ENCODE measurements at places on chromosomes 2 and 18.

DNA sequence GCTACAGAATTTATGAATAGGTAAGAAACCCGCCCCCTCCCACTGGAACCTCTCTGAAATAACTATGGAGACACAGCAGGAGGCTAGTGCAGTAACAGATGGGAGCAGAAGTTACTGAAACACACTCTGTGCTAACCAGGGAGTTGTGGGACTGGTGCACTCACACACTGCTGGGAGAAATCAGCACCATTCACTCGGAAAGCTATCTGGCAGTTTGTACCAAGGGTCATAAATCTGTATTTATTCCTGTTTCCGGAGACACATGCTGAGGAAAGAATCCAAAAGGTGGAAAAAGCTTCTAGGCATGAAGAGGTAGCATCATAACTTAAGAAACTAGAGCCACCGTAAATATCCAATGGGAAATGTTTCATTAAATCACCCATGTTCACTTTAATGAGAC, 39.9 kb downstream of the TGFA start:
- DNase-seq: no peak

DNA sequence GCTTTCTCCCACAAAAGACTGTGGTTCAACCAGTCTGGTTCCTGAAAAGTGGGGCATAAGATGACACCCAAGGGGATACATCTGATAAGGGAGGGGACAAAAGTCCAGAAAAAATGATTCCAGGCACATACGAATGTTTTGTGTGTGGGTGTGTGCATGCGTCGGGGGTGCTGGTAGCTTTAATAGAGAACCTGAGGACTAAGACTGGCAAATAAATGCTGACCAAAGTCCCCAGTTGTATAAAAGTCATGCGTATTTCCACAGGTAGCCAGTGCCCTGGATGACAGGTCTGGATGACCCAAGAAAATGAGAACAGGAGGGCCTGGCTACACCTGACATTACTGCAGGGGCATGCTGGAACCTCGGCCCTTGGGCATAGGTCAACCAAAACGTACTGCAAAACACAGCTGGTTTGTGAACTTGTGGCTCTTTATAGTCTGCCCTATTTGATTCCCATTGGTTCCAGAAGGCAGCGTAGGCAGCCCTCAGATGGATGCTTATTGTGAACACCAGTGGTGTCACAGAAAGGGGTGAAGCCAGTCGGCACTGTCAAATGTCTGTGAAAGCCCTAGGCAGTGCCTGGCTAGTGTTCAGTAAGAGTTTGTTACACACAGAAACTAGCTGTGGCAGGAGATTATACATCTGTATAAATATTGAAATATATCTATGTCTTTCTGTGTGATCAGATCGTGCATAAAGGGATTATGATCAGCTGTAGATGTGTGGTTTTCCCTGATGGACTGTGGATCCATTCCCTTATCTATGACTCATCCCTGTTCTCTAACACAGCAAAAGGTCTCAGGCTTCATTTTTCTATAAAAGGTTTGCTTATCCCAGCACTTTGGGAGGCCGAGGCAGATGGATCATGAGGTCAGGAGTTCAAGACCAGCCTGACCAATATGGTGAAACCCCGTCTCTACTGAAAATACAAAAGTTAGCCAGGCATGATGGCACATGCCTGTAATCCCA, 58.3 kb downstream of the INSIG2 start:
- DNase-seq: no peak

DNA sequence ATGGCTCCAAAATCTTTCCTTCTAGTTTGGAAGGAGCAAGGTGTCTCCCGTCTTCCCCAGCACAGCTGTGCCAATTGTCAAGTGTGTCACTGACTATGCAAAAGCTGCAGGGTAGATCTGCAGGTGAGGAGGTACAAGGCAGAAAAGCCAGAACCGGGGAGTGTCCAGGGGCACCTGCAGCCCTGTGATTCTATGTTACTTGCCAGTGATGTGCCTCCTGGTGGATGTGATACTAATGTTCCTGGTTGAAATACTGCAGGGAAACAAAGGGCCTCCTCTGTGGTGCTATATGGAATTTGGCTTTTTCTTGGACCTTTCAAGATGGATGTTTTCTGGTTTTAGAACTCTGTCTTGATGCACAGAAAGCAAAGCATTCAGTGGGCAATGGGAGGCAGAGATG, 80.3 kb downstream of the ST6GAL2 start:
- no peak for DNase-seq

DNA sequence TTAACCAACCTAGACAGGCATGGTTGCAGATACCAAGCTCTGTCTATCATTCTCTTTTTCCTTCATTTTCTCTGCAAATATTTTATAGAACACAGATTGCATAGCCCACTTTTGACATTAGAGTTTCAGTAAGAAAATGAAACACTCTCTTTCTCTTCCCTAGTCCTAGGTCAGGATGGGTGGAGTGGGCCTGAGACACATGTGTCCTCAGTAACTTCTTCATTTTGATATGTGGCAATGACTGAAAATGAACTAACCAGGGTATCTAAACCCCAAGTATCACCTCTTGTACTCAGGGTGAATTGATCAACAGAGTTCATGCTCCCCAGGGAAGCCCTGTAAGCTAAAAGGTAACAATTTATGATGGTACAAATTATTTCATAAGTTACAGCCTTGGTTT, 37.0 kb upstream of the KYNU start:
- DNase-seq: no peak

DNA sequence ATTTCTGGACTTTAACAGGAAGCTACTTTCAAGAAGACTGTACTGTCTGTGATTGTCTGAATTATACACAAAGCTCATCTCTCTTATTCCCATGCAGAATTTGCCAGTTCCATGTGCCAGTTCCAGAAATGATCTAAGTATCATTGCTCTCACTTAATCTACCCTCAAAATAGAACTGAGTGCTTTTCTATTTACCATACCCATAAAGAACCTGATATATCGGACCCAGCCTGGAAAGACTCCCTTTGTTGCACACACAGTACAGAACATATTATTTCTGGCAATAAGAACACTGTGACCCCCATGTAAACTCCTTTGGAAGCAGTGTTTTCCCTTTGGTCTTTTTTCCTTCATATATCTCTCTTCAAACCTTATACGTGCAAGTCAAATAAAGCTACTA, 102.3 kb upstream of the TTN start:
- DNase-seq: no peak

DNA sequence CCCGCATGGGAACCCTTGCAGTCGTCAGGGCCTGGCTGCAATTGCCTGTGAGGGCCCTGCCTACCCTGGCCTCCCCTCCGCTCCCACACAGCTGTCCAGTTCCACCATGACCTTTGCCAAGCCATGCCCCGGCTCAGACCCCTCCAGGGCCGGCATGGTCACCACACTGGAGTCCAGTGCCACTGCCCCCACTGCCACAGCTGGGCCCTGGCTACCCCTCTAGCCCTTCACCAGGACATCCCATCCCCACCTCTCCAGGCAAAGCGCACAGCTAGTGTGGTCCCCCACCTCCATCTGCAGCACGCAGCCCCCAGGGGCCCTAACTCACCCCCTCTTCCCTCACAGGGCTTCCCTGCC, 70.3 kb upstream of the SMAD7 start:
- no peak for DNase-seq

GRCh38 chr18:11437046-11437445, 172.3 kb upstream of the SLC35G4 start:
- no peak for DNase-seq

DNA sequence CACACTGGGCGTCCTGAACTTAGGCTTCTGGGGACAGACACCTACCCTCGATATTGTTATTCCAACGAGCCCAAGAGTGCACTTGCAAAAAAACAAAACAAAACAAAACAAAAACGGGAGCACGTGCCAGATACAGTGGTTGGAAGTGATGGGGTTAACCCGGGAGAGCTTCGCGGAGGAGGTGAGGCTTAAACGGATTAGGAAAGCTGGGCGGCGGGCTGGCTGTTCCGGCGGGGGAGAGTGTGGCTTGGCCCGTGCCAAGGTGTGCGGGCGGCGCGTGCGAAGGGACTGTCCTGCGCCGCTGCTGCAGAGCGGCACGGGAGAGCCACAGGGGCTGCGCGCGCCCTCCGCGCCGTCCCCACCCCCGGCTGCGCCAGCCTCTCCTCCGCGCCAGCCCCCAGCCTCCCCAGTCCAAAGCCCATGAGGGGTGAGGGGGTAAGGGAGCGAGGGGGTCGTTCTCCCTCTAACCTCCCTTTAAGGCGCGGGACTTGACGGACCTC, 1.5 kb upstream of the SLC30A3 start:
- DNase-seq: no peak

DNA sequence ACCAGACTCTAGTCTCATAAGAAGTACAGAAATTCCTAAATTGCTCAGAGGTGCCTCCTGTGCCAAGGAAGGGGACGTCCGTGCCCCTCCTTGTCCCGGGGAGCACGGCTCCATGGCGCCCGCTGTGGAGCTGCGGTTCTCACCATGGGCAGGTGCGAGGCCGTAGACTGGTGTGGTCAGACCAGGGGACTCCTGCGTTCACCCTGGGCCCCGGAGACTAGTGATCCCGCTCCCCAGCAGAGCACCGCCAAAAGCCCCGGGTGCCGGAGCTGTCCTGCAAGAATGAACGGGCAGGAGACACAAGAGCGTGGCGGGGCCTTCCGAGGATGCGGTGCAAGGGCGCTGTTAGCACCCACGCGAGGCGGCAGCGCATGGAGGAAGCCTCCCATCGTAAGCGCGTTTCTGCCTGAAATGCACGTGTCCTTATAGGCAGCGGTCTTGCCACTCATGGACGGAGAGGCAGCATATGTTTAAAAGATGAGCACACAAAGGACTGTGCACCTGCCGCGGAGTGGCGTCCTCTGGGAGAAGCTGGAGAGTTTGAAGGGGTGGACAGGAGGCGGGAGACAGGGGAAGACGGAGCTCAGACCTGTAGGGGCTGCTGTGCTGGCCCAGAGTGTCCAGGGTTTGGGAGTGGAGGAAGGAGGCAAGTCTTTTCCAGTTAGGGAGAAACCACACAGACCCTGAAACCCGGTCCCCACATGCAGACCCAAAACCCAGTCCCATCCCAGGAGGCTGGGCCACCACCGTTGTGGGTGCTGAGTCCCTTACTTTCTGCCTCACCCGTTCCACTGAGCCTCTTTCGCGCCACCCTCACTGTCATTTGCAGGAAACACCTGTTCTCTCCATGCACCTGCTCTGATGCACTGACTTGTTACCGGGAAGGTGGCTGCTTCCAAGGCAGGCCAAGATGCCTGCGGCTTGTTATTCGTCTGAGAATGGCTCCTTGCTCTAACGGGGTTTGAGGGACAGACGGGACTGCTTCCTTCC, 7.5 kb upstream of the KCNG2 start:
- DNase-seq: no peak

- no peak for DNase-seq
These were observed 33.7 kb downstream of the C2orf76 start for GRCh38 chr2:119332953-119333352.

DNA sequence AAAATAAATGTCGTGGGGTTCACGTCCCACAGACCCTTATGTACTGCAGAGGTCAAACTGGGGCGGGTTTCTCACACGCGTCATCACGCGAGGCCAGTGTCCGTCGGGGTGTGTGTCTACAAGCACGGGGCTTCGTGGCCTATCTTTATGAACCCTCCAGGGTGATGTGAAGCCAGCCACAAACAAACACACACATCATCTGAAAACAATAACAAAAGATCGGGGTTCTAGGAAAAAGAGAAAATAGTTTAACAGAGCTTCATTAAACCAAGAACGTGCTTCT, 23.3 kb downstream of the LDLRAD4 start:
- DNase-seq: no peak

GRCh38 chr2:217943446-217944321, 59.1 kb downstream of the TNS1 start:
- peak; percentile 71 for DNase-seq

DNA sequence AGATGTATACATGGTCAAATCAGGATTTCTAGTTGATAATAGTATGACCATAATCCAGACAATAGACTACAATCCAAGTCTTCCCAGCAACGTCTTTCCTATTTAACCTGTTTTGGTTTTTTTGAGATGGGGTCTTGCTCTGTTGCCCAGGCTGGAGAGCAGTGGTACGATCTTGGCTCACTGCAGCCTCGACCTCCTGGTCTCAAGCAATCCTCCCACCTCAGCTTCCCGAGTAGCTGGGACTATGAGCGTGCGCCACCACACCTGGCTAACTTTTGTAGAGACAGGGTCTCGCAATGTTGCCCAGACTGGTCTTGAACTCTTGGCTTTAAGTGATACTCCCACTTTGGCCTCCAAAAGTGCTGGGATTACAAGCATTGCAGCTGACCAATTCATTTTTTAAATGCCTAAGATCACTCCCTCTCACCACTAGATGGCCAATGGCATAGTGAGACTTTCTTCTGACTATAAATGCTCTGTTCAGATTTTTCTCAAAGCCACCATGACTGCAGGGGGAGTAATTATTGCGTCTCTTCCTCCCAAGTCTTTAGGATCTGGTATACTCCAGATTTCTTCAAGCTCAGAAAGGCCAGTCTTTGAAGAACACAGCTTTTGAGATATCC, 47.6 kb downstream of the HNRNPLL start:
- no peak for DNase-seq

GRCh38 chr2:212156088-212156487, 382.5 kb downstream of the ERBB4 start:
- DNase-seq: no peak

GRCh38 chr2:73642338-73643018, at the start of gene NAT8:
TSS of gene NAT8 (minus strand) at chr2:73642422. CDS start at chr2:73641628, 794 bp downstream.
- DNase-seq: no peak

DNA sequence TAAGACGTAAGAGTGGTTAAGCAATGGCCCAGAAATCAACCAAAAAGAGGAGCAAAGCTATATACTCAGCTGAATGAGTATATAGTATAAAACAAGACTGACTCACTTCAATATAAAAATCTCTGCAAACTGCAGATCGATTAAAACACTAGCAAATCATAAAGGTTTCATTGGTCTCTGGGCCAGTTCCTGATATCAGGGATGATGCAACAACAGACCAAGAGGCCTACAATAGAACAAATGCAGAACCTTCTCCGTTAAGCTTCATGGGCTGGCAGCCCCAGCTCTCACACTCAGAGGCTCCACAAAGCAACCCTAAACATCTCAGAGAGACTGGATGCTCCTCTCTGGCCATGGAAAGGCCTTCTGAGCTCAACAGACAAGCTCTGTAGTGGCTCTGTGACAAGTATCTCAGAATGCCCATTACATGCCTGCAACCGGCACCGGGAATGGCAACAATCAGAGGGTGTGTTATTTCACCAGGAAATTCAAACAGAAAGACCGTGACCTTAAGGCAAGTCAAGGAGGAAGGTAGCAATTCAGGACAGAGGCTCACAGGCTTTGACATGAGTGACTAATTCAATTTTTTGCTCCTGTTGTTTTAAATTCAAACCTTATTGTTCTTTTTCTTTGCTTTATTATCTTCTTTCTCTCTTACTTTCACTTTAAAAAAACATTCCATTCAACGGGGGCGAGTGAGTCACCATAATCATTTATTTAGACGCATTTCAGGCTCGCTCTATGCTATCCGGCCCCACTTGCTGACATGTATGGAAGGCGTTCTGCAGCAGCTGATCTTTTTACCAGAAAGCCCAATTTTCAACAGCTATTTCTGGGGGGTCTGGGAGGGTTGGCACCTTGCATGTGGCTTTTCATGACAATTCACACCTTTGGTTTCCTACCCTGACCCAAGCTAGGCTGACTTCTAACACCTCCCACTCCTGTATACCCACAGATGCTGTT, 15.1 kb downstream of the CYRIA start:
- no peak for DNase-seq

Measured in frontal cortex (tissue), 4 donors.